ENCODE measurements at places on chromosomes 13 and 19.
A peak's percentile ranks its signal among the peaks of the same experiment; 100 is the strongest.

DNA sequence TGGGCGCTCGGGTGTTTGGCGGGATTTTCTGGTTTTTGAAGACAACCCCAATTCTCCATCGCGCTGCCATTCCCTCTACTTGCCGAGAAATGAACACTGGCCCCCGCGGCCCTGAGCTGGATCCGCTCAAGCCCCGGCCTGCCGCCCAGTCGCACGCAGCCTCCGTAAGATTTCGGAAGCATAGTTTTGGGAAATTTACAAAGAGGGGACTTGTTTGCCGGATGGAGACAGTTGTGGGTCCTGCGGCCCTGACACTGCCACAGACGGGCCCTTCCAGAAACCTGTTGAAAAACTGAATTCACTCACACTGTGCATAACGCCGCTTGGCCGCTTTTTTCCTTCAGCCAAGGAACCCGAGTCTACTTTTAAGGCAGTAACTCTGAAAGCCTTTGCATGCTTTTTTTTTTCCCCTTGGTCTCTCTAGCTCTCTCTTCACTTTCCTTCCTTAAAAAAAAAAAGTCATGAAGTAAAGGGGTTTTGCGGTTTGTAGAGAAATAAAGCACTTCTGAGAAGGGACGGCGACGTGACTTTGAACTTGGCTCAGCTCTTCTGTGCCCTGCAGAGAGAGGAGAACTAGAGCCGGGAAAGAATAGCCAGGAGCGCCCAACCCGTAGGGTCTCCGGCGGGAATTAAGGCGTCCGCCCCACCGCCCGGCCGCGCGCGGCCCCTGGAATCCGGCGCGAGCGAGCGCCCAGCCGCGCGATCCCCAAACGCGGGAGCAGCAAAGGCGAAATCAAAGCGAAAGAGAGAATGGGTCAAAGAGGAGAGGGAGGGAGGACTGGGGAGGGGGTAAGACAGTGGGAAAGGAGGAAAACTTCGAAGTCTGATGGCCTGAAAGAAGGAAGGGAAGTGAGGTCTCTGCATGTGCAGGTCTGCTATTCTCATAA lies 3.4 kb upstream of the ZIC2 start:
- no peak for DNase-seq

DNA sequence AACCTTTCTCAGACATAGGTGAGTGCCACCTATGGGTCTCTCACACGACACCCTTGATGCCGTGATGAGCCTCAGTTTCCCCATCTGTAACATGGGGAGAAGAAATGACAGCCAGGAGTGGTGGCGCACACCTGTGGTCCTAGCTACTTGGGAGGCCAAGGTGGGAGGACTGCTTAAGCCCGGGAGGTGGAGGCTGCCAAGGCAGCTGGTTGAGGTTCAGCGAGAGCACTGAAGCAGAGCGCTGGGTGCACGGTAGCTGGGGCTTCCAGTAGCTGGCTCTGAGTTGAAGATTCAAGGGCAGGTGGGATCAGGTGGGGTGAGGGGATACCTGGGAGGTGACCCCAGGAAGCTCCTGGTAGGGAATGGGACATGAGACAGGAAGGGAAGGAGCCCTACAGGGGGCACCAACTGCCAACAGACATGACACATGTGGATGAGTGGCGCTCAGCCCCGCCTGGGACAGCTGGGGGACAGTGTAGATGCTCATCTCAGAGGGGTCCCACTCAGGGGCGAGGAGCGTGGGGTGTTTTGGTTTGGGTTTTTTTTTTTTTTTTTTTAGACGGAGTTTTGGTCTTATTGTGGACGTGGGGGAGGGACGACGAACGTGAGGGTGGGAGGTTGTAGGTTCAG lies 6.5 kb upstream of the SSBP4 start:
- DNase-seq, result peak; percentile 38

GRCh38 chr13:105848494-105848893 lies 687.0 kb downstream of the EFNB2 start:
- DNase-seq, result no peak

DNA sequence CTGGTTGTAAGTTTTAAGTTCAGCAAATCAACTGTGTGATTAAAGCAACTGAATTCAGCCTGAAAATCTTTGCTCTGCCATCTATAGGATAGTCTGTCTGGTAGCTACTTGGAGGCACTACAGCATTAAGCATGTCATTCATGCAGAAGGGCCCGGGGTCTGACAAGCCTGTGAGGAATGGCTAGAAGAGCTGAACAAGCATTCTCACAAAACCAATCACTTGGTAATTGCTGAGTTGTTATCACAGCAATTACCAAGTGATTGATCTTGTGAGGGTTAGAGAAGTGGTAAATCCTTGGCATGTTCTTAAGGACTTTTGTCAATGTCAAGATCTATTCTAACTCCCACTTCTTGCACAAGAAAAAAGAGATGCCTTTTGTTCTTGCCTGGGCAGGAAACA lies 356.1 kb downstream of the FGF14 start:
- DNase-seq, result no peak

- DNase-seq, result no peak
These were observed 722 bp upstream of the ICAM1 start for GRCh38 chr19:10270180-10270615.

GRCh38 chr19:45123440-45123850 lies 30.5 kb downstream of the PPP1R37 start:
- peak; percentile 66 for DNase-seq

DNA sequence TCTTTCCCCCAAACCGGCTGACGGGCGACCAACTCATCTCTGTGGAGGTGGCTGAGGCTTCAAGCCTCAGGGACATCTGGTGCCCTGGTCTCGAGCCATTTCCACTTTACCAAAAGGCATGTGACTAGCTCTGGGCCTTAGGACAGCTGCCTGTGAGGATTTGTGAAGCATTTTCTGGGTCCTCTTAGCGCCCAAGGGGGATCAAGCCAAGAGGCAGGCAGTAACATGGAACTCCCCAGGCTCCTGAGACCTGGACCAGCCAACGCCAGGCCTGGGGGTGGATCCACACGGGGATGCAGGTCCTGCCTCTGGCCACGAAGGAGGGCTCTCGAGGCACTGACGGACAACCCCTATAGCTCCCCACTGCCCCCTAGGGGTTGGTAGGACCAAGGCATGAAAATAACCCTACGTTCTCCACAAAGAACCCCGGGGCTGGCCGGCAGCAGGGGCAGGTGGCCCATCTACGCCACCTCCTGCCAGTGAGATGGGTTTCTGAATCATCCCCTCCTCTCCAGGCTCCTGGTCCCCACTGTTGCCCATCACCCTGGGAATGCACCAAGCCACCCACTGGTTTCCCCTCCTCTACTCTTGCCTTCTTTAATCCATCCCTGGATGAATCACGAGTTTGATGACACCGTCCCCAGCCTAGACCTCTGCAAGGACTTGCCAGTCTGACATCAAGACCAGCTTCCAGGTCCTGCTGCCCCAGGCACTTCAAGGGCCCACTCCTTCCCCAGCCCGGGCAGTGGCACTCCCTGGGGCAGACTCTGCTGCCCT lies 7.0 kb upstream of the MYDGF start:
- DNase-seq, result peak; percentile 97

DNA sequence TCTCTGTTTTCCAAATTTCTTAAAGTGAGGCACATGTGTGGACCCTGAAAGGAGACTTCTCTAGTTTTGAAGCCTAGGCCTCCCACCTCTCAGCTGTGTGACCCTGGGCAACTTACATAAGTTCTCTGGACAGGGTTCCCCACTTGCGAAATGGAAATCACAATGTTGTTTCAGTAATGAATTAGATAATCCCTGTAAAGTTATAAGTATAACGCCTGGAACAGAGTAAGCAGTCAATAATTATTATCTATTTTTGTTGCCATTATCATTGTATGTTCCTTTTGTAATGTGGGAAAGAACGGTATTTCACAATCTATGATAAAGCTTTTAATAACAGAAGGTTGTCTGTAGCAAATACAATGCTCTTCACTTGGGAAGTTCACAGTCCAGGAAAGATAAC lies 437.3 kb upstream of the ZNF507 start:
- DNase-seq, result no peak

- peak; percentile 2 for DNase-seq
These were observed 7.2 kb downstream of the SIN3B start for GRCh38 chr19:16836115-16837034.

GRCh38 chr19:35908010-35908441 lies at the start of gene TYROBP:
Gene TYROBP (minus strand): TSS chr19:35908295. CDS start chr19:35908228, 67 bp downstream.
- no peak for DNase-seq

Data from NCI-H524 (cell line).